Type B pancreatic cell (in vitro differentiated cells): ENCODE measurements at places on chromosomes 16 and 17. TPM values are rescaled to one million over a fixed set of nuclear protein-coding genes. Genes with fewer than 3 reads are reported as not detected.

DNA sequence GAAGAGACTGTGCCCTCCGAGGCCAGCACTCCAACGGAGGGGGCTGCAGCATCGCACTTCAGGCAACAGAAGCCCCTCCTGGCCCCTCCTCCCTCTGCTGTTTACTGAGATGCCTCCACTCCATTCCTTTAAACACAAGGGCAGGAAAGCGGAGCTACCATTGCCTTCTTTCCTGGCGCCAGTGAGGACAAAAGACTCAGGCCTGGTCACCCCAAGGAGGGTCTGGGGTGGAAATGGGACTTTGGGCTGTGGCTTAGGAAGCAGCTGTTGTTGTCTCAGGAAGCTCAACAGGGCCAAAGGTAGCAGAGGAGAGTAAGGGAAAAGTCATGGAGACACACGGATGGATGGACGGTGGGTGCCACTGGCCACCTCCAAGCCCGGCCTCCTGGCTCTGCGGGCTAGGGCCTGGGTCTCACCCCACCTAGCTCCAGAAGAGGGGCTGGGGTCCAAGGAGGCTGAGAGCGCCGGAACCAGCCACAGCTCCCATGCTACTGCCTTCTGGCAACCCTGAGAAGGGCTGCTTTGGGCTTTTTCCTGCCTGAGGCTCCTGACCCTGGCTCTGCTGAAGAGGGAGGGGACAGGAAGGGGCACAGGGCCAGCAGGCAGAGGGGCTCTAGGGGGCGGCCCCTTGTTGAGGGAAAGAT, 11.1 kb downstream of the CD300LG start:
- DNase-seq = no peak

DNA sequence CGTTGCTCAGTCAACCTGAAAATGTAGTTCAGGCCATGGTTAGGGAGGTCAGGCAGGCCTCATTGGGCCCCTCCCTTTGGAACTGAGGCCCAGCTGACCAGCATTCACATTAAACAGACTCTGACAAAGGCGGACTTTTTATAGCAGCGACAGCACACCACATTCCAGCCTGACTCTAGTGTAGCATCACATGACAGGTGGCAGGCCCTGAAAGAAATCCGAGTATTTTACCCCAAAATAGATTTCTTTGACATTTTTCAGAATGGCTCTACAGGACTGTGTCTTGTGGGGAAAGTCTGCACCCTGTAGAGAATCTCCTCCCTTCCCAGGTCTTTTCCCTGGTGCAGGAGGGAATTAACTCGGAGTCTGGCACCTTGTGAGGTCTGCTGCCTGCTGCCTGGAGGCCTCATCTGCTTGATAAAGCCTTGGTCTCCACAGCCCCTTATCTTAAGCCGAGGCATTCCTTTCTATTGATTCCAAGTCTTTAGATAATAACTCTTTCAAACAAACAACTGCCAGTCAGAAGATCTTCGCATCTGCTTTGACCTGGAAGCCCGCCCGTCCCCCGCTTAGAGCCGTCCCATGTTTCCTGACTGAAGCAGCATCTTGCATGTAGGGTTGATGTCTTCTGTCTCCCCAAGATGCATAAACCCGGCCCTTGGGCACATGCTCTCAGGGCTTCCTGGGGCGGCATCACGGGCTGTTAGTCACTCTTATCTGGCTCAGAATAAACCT, 44.0 kb upstream of the CAPN15 start:
- no peak for DNase-seq

DNA sequence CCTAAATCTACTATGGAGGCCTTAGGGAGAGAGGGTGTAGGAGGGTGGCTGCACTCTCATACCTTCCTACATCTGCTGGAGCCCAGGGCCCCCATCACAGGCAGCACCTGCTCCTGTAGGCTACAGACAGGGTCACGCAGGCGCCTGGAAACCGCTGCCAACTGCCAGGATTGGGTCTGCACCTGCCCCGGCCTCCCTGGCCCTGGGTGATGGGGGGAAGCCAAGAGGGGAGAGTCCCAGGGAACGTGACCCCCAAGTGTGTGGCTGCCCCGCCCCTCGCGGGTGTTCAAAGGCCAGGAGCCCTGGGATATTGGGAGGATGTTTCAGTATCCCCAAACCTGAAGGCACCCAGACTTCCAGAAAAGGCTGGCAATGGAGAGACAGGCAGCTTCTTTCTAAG, 5.6 kb upstream of the TEX19 start:
- DNase-seq = no peak

Gene HOXB8
- 16.0 and 17.1 TPM in 2 replicates for total RNA-seq

GRCh38 chr17:3918372-3919122, 2.3 kb upstream of the P2RX1 start:
- DNase-seq = no peak

DNA sequence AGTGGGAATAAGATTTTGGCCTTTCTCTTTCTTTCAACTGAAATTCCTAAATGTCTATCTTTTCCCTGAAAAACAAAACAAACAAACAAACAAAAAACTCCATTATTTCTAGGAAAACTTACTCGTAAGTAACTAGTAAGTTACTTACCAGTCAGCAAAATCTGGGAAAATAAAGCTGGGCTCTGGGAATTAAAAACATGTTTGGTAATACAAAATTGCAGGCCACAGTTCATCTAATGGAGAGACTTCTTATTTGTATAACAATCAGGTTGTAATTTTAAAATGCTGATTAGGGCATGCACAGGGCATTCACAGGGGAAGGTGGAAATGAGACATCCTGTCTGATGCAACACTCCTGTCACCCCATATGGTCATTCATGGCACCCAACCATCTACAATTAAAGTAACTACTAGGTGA, 3.8 kb upstream of the WIPI1 start:
- DNase-seq = no peak

DNA sequence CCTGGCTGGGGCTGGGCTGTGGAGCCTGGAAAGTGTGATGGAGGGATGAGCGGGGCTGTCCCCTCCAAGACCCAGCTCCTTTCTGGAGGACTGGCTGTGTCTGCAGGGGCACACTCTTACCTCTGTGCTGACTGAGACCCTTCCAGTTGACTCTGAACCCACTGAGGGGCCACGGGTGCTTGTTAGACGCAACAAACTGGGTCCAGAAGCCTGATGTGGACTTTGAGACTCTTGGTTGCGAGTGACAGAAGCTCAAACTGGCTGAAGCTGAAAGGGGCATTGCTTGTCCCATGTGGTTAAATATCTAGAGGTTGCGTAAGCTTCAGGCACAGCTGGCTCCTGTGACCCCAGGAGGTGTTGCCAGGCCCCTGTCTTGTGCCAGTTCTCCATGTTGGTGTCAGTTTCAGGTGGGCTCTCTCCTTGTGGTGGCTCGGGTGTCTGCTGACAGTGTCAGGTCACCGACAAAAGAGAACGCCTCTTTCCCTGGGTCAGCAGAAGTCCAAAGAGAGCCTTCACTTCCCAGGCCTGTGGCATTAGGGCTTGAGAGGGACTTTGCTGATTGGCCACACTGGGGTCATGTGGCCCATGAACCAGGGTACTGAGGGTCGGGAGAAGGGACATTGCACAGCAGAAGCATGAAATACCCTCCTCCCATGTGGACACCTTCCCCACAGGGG, 16.7 kb downstream of the ADCY7 start:
- no peak for DNase-seq

Gene LHX1
- 1.7 and 2.7 TPM in 2 replicates for total RNA-seq

GRCh38 chr16:71230122-71230845, at the start of gene HYDIN:
HYDIN (minus strand) TSS chr16:71230722; CDS start chr16:71186895, 43,827 bp downstream.
- peak; percentile 92 for DNase-seq

DNA sequence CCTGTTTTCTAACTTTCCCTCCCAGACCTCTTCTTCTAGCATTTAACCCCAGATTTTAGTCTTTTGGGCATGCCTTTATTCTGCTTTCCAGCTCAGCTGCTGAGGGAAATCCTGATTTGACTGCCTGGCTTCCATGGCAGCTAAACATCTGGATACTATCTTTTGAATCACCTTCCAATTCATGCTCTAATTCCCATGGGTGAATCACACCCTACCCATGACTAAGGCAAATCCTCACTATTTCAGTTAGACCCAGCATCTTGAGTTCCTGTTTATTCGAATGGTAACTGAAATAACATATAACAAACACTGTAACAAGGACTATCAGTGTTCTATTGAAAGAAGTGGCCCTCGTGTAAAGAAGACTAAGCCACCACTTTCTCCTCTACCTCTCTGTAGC, 29.8 kb downstream of the CA10 start:
- no peak for DNase-seq

Gene PHAF1
- total RNA-seq = 22.8 and 26.8 TPM in 2 replicates

DNA sequence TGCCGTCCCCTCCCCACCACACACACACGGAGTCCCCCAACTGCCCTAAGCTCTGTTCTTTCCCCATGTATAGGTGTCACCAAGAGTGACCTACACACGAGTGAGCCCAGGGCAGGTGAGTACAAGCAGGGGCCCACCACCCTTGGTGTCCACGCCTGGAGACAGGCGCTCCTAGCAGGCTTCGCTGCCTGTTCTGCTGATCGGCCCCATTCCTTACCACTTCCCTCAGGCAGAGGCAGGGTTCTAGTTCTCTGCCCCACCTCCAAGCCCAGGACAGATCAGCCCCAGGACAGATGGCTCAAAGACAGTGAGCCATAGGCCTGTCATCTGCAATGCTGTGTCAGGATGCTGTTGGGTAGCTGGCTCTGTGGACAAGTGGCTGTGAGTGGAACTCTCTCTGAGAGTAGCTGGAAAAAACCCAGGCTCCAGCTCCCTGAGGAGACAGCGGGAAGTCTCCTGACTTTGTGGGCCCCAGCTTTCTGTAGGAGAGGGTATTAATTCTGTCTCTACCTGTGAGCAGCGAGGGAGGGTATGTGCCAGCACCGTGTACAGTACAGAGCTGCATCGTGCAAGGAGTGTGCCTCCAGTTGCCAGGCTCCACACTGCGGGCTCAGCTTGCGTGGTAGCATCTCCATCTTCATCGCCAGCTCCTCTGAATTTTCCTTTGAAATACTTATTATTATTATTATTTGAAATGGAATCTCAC, 897 bp downstream of the TP53I13 start:
- DNase-seq = peak; percentile 67

GRCh38 chr16:88194397-88195268, 188.1 kb upstream of the ZNF469 start:
- DNase-seq = no peak

DNA sequence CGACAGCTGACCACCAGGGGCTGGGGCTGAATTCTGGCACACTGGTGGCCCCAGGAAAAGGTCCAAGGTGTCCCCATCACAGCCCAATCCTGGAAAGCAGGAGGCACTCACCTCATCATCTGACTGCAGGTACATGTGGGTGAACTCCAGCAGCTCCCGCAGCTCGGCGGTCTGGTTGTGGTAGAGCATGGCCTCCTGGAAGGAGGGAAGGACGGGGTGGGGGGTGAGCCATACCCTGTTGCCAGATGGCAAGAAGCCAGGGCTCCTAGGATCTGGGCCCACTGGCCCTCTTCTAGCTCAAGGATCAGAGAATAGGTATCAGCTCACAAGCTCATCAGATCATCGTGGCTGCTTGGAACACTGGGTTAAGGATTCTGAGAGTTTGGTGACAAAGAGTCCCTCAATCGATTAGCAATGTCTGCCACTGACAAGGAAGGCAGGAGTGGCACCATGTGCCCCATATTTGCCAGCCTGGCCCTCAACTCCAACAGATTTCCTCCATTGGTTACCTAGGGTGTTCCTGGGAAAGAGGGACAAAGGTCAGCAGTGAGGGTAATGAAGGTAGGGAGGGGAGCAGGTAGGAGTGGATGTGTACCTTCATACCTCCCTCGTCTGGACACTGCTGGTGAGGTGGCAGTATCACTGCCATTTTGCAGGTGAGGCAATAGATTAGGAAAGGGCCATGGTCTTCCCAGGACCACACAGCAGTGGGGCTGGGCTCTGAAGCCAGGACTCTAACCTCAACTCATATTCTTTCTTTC, 4.9 kb downstream of the P3H4 start:
- DNase-seq = no peak

DNA sequence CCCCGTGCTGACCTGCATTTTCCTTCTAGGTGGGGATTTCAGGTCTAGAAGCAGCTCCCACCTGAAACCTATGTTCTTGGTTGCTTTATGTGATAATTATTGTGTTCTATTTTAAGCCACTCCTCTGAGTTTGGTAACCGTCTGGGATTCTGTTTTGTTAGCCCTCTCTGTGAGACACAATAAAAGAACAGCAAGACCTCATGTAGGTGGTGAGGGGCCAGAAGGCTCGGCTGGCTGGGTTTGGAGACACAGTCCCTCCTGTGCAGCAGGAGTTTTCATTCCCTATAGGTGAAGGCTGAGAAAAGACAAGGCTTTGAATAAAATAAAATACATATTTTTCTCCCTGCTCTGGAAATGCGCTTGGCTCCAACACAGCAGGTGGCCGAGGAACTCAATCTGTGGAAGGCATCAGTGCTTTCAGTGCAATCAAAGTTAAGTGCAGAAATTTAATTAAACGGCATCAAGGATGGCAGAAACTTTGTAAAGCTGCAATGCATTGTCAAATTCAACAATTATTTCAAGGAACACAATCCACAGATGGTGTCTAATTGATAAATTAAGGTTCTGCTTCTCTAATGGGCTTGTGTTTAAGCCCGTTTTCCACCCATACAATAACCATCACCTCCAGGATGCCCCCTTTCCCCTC, 107.8 kb downstream of the MSI2 start:
- no peak for DNase-seq

- DNase-seq = no peak
Observed at GRCh38 chr17:73698966-73699365, 54.7 kb upstream of the SDK2 start.

DNA sequence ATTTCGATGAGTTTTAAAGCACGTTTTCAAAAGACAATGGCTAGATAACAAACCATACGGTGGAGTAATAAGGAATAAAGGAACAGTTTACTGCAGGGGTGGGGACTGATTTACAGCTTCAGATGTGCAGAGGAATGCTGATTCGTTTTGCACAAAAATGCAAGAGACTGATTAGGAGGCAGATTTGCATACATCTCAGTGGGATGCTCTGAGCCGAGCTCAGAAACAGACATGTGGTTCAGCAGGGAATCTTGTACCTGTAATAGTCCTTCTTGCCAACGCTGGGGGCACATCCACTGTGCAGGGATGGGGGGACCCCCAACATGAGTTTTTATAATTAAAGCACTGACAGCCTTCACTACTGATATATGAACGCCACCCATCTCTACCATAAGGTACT, 308.0 kb downstream of the GRIN2A start:
- no peak for DNase-seq

DNA sequence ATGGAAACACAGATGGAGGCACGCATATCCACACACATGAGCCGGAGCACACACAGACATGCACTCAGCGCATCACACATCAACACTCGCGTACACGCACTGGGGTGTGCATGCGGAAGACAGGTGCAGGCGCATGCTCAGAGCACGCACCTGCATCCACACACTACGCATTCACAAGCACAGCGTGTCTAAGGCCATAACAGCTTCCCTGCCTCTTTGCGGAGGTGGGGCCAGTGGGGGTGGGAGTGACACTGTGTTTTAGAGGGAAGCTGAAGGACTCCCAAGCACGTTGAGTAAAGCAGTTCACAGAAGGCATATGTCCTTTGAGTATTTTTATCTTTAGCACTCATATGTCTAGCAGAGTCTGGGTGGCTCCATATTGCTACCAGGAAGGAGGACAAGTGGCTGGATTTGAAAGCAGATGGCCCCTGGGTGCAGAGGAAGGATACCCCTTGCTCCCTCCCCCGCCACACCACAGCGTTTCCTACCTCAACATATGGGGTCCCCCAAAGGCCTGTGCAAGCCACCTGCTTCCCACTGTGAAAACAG, 68.6 kb upstream of the TOB1 start:
- DNase-seq = no peak

GRCh38 chr17:67390646-67391361, 13.7 kb downstream of the PITPNC1 start:
- no peak for DNase-seq

- DNase-seq = no peak
Observed at GRCh38 chr17:80835816-80836657, 155.6 kb upstream of the CHMP6 start.
